ENCODE measurements at places on chromosomes 16 and 17.
A peak's percentile ranks its signal among the peaks of the same experiment; 100 is the strongest.

GRCh38 chr17:71412803-71413202 lies 708.0 kb upstream of the SOX9 start:
- DNase-seq, result peak; percentile 84

DNA sequence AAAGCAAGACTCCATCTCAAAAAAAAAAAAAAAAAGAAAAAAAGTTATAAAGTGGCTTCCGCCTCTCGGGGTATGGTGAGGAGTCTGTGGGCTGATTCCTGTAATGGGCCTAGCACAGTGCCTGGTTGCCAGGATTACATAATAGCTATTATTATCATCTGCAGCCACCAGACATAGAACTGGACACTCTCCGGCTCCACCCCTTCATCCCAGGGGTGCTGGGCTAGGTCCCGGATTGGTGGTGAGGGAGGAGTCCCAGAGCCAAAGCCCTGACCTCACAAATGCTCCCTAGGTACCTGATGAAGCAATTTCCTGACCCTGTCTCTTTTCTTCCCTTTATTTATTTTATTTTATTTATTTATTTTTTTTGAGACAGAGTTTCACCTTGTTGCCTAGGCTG lies 11.6 kb upstream of the ADGRG1 start:
- DNase-seq, result peak; percentile 48

- DNase-seq, result no peak
These were observed 194.6 kb upstream of the DYNLRB2 start for GRCh38 chr16:80346111-80346632.

GRCh38 chr17:8225813-8226535 lies 15.6 kb upstream of the AURKB start:
- DNase-seq, result peak; percentile 69

GRCh38 chr16:24493821-24494220 lies 45.5 kb upstream of the RBBP6 start:
- DNase-seq, result peak; percentile 34

- DNase-seq, result no peak
These were observed 17.8 kb downstream of the GJD3 start for GRCh38 chr17:40346765-40347158.
